ENCODE measurements at places on chromosomes 11 and 22. TPM values are rescaled to one million over a fixed set of nuclear protein-coding genes. Genes with fewer than 3 reads are reported as not detected.

Gene PGA5
- not detected for total RNA-seq

- no peak for DNase-seq
These were observed 642 bp upstream of the PIK3C2A start for GRCh38 chr11:17208257-17208999.

DNA sequence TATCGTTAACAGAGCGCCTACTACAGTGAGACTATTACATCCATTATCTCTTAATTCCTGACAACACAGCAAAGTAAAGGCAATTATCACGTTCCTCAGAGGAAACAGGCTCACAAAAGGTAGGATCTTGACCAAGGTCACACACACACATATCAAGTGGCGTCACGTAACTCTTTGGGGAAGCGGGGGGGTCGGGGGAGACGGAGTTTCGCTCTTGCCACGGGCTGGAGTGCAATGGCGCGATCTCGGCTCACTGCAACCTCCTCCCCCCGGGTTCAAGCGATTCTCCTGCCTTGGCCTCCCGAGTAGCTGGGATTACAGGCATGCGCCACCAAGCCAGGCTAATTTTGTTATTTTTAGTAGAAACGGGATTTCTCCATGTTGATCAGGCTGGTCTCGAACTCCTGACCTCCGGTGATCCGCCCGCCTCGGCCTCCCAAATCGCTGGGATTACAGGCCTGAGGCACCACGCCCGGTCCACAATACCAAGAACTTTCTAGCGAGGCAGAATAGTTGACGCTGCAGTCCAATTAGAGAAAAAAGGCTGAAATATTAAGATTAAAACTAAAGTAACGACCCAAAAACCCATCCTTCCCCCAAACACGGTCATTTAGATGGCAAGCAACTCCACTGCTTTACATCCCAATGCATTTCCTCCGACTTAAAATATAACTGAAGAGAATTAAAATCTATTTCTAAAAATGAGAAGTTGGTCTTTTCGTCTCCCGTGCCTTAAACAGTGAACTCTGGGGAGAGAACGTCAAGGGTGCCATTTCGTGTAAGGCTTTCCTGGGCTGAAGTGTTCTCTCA is 1.2 kb downstream of the DDX17 start:
- peak; percentile 85 for DNase-seq

DNA sequence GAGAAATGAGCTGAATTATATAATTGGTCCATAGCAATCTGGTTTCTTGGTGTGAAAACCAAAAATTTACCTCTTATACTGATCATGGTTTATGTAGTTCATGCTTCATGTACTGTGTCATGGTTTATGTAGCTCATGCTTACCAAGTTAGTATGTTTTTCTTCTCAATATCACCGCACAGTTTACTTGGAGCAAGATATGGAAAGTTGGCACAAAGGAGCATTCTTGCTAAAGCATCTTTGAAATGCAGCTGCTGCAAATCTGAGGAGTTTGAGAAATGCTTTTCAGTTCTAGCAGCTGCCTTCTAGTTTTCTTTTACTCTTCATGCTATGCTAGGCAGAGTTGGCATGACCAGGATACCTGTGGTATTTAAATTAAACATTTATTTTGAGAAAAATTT is 4.5 kb downstream of the OR10G7 start:
- DNase-seq, result no peak

DNA sequence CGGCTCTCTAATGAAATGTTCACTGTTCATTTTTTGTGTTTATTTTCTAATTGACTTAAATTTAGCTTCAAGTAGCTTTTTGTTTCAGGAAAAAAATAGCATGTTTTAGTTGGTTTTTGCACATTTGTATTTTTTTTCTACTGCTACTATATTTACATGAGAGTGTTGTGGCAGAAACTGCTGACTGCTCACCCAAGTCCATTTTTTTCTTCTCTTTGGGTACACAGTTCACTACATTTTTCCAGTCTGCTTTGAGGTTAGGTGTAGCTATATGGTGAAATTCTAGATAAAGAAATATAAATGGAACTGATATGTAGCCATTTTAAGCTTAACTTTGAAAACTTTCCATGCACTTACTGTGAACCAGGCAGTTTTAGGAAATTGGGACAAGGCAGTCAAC is 216.7 kb upstream of the C11orf87 start:
- no peak for DNase-seq
